Stimulated activated CD8-positive, alpha-beta memory T cell treated with anti-CD3 and anti-CD28 coated beads, Interleukin-7, amount 100 ng/mL, for 1 hour (primary cell): ENCODE measurements at places on chromosomes 5 and 9.

GRCh38 chr9:131296906-131297500 is 7.5 kb downstream of the PLPP7 start:
- no peak for DNase-seq

GRCh38 chr9:14616188-14616982 is 76.8 kb downstream of the ZDHHC21 start:
- no peak for DNase-seq

GRCh38 chr5:123720955-123721354 is 209.0 kb downstream of the CSNK1G3 start:
- DNase-seq, result no peak

- DNase-seq, result no peak
Measured at GRCh38 chr9:89380437-89381307, 62.4 kb downstream of the SECISBP2 start.

DNA sequence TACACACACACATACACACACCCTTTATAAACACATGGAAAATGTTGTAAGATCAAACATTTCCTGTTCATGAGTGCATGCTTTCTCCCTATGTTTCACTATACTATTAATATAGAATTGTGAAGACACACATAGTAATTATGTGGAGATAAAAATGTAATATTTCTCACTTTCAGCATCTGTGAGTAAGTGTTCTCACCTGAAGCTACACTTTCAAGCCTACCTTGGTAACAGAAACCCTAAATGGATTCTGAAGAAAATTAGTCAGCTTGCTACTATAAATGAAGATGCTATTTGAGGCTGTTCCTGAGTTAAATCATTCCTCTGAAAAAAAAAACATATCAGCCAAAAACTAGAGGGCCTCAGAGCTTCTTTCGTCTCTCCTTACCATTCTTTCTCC is 81.1 kb upstream of the GNA14 start:
- no peak for DNase-seq

DNA sequence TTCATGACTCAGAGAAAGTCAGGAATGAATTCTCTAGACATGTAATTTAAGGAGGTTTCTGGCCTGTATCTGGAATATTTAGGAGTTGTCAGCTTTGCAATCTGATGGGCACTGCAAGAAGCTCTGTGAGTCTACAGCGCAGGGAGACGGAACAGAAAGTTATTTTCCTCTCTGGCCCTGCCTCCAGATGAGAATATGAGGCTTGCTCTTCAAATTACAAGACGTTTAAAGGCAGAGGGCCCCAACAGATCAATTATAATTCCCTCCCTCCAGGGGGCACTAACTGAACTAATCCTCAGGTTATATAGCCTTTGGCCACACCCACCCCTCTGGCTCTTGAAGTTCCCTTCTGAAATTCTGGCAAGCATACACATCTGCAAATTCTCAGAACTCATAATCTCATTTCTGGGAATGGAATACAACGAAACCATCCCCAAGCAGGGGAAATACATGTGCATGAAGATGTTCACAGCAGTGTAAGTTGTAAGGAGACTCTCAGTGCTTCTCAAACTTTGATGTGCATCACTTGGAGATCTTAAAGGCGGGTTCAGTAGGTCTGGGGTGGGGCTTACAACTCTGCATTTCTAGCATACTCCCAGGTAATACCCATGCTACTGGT is 307.6 kb downstream of the CWC27 start:
- DNase-seq, result no peak

- DNase-seq, result no peak
Measured at GRCh38 chr5:170300361-170301013, 2.9 kb upstream of the LCP2 start.

- no peak for DNase-seq
Measured at GRCh38 chr5:113343343-113343742, 91.4 kb downstream of the TSSK1B start.

DNA sequence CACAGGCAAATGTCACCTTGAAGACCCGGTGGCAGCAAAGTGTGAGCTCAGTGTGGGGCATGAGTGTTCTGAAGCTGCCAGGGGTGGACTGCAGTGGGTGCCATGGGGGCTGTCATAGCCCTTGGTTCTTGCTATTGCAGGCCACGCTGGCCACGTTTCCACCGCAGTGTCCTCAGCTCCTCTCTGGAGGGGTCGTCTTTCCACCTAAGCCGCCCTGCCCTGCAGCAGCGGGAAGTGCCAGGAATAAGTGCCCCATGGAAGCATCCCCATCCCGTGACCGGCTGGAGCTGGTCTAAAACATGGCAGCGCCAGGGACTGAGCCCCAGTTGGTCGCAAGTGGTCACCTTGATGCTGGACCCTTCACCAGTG is 6.9 kb downstream of the OBP2B start:
- no peak for DNase-seq

DNA sequence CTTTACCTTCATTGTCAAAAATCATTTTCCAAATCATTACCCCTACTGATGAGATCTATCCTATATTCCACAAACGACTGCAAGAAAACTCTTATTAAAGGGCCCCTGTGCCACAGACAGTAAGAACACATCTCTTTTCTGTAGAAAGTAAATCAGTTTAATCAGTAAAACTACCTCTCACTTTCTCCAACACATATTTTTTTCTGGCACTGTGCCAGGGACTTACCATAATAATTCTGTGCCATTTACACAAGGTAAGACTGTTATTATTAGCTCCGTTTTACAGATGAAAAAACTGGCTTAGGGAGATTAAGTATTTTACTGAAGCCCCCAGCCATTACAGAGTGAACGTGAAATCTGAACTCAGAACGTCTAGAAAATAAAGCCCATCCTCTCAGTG is 587.0 kb upstream of the COX7C start:
- DNase-seq, result no peak

DNA sequence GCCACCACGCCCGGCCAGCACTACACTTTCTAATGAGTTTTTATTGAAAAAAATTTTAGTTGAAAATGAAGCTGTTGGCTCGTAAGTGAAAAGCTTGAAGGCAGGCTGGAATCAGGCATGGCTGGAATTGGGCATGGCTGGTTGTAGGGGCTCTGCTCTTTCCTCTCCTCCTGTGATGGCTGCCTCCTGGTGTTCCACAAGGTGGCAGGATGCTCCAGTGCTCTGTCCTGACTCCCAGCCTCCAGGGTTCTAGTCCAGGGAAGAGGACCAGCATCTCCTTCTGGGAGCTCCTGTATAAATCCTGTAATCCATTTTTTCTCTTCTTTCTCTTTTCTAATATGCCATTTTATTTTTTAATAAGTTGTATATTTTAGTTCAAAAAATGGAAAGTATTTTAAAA is 57.2 kb upstream of the DHFR start:
- DNase-seq, result no peak

- DNase-seq, result no peak
Measured at GRCh38 chr9:71115448-71115975, 5.9 kb downstream of the TRPM3 start.

DNA sequence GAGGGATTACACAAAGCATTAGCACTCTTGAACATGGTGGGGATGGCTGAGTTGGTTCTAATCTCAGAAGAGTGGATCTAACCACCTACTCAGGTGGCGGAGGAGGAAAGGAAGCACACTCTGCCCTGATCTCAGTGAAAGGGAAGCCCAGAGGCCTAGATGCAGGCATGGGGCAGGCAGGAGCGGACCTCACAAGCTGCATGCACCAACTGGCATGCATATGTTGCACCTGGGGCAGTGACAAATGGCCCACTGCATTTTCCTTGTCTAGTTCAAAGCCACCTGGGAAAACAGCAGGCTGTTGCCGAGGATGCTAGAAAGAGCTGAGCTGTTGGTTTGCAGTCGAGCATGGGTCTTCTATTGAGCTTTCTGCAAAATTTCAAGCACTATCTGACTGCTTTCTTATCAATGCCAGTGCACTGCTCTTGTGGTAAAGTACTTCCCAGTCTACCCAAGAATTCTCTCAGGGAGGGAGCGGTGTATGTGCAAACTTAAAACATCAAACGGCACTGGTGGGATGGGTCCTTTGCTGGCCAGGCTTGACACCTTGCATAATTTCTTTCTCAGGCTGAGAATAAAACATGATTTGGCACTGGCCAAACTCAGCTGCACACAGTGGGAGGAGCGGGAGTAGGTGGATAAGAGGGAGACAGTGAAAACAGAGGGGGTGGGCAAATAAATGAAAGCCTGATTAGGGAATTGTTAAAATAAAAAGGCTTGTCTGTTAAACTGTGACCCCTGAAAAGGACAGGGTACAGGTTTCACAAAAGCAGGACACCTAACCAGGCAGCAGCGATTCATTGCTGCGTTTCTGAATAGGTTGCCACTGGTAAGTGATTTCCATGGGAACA is 108.9 kb downstream of the MARCHF3 start:
- no peak for DNase-seq

DNA sequence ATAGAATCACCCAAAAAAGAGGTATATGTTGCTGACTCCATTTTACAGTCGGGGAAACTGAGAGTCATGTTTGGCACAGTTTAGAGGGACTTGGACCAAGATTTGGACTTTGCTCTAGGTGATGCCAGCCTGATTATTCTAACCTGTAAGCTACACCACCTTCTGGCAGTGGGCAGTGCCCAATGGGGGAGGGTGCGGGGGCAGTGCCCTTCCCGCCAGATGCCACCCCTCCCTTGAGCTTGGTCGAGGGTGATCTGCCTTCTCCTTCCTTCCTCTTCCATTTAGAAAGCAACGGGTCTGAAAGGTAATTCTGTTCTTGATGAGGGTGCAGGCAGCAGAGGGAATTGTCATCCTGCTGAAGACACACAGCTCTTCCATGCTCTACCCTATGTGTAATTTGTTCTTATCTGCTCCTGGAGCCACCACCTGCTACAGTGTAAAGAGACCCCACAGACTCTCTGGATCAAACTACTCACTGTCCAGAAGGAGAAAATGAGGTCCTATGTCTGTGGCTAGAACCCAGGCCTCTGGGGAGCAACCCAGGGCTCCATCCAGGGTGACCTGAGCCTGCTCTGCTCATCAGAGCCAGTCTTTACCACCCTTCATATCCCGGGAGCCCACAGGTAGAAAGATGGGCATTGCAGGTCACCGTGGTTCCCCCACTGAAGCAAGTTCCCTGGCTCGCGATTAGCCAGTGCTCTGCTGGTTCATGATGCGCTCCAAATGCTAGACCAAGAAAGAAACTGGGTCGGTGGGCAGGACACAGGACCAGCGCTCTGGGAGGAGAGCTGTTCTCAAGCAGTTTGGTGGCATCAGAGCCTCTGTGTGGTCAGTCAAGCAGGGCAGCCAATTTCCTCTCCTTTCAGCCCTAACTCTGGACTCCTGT is 156.2 kb downstream of the RGS3 start:
- no peak for DNase-seq

GRCh38 chr9:22237497-22238363 is 208.9 kb upstream of the DMRTA1 start:
- no peak for DNase-seq

DNA sequence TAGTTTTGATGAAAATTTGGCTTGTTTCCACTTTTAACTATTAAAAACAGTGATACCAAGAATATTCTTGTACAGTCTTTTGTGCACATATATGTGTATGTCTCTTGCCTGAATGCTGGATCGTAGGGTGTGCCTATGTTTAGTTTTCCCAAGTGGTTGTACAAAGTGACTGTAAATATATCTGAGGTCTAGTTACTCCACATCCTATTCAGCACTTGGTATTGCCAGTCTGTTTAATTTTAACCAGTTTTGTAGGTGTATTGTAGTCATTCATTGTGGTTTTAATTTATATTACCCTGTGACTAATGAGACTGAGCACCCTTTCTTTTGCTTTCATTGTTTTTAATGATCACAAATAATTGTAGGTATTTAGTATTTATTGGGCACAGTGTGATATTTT is 17.8 kb downstream of the RCL1 start:
- DNase-seq, result no peak

DNA sequence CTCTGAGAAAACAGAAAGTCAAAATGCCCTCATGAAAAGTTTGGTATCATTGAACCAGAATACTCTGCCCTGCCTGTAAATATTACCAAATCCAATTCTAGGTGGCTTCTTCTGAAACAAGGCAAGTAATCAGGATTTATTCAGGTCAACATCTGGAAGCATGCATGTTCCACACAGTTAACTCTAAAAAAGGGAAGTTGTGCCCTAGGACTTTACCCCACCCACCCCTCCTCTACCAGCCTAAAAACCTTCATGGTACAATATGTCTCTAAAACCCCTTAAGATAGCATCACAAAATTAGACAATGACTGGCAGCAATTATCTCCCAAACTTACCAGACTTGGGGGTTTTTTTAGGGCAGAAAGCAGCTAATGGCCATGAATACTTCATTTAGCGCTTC is 414.8 kb upstream of the SLC30A5 start:
- no peak for DNase-seq

- no peak for DNase-seq
Measured at GRCh38 chr5:105773241-105773640, 1897.5 kb downstream of the EFNA5 start.

DNA sequence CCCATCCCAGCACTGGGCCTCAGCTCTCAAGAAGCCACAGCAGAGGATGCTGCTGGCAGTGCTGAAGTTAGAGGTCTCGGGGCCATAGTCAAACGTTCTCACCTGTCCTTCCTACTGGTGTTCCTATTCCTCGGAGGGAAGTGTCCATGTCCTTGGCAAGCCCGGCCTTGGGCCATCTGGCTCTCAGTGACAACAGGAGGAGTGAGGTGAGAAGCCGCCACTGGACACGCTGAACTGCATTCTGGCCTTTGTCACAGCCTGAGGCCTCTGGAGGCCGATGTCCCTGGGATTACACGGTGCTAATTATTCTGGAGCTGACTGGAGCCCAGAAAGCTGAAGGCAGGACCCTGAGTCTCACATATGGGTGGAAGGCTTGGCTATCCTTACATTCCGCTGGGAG is 92.5 kb downstream of the OLFM1 start:
- DNase-seq, result no peak

GRCh38 chr5:131633830-131634229 is 1.2 kb downstream of the RAPGEF6 start:
- no peak for DNase-seq

- DNase-seq, result no peak
Measured at GRCh38 chr5:130136300-130136699, 232.0 kb downstream of the CHSY3 start.

DNA sequence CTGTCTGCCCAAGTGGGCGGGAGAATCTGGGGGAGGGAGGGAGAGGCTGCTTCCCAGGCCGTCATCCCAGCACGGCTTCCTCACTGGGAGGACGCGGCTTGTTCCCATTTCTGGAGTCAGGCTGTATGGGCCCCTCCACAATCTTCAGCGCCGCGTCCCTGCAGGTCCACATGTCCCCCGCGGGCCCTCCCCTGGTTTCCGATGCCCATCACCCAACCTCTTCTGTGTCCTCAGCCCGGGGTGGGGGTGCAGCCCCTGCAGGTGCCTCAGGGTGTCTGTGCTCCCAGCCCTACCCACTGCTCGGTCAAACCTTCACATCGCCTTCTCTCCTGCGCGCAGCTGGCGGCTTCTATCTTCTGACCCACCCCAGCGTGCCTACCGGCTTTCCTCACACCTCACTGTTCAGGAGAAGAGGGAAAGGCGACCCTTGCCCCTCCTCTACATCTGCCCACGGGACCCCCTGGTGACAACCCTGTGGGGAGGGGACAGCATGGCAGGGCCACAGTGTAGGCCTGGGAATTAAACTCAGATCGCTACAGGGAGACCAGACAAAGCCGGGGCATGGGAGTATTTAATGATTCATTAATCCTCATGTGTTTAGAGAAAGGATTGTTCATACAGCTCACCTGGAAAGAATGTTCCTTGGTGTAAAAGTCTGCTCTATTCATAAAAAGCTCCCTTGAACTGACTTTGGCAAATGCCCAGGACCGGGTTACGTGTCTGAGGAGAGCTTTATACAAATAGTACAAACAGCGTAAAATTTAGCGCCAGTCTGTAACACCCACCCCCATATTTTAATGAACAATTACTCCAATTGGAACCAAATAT is 145.1 kb downstream of the IRX1 start:
- no peak for DNase-seq
